ENCODE measurements at places on chromosomes 6 and 20.
A peak's percentile ranks its signal among the peaks of the same experiment; 100 is the strongest.

GRCh38 chr20:48115502-48115901, 330.2 kb upstream of the SULF2 start:
- no peak for DNase-seq

DNA sequence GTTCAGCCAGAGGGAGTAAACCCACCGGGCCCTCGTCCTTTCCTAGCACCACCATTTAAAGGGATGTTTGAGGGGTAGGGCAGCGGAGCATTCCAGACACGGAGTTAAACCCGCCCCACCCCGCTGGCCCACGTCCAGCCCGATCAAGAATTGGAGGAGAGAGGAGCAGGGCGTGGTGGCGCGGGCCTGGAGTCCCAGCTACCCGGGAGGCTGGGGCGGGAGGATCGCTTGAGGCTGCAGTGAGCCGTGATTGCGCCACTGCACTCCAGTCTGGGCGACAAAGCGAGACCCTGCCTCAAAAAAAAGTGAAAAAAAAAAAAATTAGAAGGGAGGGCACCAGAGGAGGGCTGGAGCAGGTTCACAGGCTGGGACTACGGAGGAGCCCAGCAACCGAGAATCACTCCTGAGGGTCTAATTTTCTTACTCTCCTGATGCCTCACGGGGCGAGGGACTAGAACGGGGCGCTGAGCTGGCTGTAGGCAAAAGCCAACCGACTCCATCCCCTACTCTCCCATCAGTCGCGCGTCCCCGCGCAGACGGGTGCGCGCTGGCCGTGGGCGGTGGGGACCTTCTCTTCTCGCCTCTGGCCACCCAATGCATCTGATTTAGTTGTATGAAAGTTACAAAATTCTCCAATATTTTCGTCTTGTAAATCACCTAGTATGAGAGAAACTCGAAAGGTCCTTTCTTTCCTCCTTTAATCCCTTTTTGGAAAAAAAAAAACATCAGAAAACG, 6.1 kb upstream of the HSPA1B start:
- peak; percentile 92 for DNase-seq

GRCh38 chr6:5995949-5996713, 10.6 kb downstream of the NRN1 start:
- peak; percentile 87 for DNase-seq

GRCh38 chr6:85660181-85660611, 17.5 kb upstream of the SYNCRIP start:
- no peak for DNase-seq

- DNase-seq: no peak
These were observed 26.4 kb upstream of the AKAP12 start for GRCh38 chr6:151213352-151213751.

- peak; percentile 77 for DNase-seq
These were observed 1379.2 kb upstream of the DEFB115 start for GRCh38 chr20:29878281-29878741.

- peak; percentile 94 for DNase-seq
These were observed 6.5 kb downstream of the HELZ2 start for GRCh38 chr20:63567386-63568169.

DNA sequence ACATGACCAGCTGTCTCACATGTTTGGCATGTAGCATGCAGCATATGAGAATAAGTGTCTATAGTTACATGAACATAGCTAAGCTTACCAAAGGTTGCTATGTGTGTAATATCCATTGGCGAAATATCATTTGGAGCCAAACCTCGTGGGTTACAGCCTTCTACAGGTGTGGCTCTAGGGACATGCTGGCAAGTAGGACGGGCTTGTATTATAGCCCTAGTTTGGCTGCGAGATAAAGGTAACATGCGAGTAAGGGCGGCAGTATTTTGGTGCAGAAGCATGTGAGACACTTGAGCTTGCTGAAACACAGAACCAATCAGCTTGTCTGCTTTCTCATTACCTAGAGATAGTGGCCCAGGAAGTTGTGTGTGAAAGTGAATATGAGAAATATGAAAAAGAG, 6.5 kb upstream of the ABHD12 start:
- DNase-seq: no peak

DNA sequence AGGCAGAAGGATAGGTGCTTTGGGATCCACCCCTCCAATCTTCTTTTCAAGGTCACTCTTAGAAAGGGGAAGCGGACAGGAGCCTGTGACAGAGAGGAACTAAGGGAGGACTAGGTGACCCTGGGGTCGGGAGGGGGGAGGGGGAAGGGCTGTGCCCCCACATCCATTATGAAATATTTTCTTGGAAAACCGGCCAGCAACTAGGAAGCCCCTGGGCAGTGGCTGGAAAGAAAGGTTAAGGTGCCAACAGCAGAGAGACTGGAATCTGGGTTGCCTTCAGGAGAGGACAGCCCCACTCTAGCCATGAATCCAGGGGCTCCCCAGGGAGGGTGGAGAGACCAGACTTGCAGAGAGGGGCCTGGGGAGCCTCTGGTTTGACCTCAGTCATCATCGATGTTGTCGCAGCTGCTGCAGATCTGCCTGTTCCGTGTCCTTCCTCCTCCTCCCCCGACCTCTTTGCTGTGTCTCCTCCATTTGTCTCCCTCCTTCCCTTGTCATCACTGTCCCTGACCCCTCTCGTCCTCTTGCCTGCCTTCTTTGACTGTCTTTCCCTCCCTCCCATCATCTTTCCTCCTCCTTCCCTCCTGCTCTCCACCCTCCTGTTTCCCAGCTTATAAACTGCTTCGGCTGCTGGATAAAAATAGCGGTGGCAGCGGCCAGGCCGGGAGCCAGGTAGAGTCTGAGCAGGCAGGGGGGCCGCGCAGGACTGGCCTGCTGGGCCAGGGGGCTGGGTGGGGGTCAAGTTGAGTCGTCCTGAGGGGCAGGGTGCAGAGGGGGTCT, 3.2 kb downstream of the SLC29A1 start:
- DNase-seq: no peak

GRCh38 chr20:32968478-32969241, 35.6 kb downstream of the SUN5 start:
- no peak for DNase-seq
